ENCODE measurements at places on chromosomes 5 and 9.

GRCh38 chr9:127977009-127977883 lies 3.5 kb downstream of the EEIG1 start:
- no peak for DNase-seq

GRCh38 chr9:81490605-81491331 lies 198.6 kb downstream of the TLE1 start:
- no peak for DNase-seq

GRCh38 chr5:115341745-115342144 lies 45.3 kb upstream of the CCDC112 start:
- no peak for DNase-seq

DNA sequence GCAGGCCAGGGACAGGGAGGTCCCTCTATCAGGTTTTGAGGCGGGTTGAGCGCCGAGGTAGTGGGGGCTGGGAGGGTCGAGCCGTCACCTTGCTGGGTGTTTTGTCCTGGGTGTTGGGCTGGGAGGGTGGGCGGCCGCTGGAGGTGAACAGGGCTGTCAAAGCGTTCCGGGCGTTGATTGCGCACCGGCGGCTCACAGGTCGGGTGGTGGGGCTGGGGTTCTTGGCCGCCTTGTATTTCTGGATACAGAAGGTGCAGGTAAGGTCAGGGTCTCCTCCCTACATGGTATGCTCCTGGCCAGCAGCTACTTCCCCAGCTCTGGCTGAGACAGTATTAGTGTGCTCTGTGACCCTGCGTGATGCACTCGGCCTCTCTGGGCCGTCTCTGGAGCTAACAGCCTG lies 6.1 kb downstream of the BBLN start:
- no peak for DNase-seq
